ENCODE measurements at places on chromosomes 4 and X.

- no peak for DNase-seq
These were observed 547.4 kb downstream of the SPRY1 start for GRCh38 chr4:123943976-123944375.

DNA sequence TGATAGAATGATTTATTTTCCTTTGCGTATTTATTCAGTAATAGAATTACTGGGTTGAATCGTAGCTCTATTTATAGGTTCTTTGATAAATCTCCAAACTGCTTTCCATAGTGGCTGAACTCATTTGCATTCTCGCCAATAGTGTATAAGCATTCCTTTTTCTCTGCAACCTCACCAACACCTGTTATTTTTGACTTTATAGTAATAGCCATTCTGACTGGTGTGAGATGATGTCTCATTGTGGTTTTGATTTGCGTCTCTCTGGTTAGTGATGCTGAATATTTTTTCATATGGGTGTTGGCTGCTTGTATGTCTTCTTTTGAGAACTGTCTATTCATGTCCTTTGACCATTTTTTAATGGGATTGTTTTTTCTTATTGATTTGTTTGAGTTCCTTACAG is 160.7 kb downstream of the MID1IP1 start:
- DNase-seq = no peak

GRCh38 chr4:536351-536972 is 37.5 kb downstream of the PIGG start:
- no peak for DNase-seq

- DNase-seq = no peak
These were observed 35.2 kb downstream of the TLR10 start for GRCh38 chr4:38747629-38748028.

GRCh38 chrX:47146121-47146935 is 1.3 kb downstream of the RBM10 start:
- no peak for DNase-seq

DNA sequence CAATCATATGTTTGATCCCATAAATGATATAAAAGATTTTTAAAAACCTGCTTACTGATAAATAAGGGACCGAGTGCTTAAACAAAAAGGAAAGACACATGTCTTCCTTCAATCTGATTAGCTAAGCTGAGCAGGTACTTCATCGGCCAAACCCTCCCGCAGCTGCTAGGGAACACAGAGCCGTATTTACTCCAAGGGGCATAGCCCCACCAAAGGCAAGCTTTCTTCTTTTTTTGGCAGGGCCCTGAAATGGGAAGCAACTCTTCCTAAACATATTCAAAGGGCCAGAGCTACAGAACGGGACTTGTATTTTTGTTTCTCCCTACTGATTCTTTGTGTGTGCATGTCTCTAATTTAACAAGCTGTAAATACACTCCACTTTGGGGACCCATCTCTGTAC is 337.3 kb downstream of the NLGN4X start:
- DNase-seq = no peak

- no peak for DNase-seq
These were observed 42.1 kb downstream of the WDFY3 start for GRCh38 chr4:84924434-84924833.

DNA sequence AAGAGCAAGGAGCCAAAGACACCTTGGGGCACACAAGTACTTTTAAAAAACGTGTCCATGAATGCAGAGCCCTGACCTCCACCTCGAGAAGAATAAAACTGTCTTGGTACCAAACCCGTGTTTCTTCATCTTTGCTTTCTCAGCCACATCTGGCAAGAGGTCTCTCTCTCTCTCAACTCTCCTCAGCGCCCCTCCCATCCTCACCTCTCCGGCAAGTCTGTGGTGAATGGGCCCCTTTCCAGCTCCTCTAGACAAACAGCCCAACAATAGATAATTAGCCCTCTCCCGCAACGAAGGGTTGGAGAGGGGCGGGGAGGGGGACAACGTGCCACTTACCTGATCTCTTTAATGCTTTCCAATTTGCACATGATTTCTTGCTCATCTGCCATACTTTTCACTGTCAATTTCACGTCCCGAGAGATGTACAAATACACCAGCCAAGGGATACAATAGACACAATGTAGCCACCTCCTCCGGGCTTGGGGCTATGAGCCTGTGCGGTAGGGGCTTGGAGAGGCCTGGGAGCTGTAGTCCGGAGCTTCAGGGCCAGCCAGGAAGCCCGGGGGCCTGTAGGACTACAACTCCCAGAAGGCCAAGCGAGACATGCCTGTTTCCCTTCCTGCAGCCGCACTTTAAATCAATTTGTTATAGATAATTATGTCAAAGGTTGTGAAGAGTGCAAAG is at the start of gene ZC4H2:
ZC4H2 (minus strand) TSS at position 462 of the 684 bp plus-strand sequence; CDS start at position 389, 73 bp downstream.
- peak; percentile 89 for DNase-seq

DNA sequence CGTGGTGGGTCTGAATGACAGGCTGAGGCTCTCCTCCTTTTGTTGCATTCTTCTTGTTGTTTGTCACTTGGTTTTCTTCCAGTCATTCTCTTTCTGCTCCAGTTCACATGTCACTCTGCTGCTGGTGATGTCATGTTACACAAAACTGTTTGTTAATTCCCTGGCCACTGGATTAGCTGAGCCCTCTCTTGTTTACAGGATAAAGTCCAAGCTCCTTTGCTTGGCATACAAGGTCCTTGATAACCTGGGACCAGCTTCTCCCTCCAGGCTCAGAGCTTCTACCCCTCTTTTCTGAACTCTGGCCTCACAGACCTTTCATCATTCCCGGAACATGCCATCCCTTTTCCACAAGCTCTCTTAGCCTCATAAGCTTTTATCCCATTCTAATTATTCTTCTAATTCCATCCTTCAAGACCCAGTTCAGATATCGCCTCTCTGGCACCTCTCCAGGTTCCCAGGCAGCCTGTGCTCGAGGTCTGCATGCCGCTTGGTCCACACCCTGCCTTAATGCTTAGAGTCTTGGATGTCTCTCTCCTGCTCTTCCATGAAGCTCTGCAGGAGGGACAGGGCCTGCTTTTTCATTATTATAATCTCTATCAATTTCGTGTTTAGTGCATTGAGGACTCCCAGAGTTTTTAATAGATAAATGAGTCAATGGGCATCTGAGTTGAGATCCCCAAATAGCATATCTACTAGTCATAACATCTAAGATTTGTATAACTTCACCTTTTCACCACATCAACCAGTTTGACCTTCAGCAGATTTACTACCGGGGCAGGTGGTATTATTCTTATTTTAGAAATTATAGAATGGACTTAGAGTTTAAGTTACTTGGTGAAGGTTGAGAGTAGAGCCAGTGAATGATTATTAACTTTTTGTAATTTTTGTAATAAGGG is 98.7 kb downstream of the TMEM131L start:
- no peak for DNase-seq

- DNase-seq = no peak
These were observed 730 bp downstream of the MANBA start for GRCh38 chr4:102759831-102760644.

GRCh38 chrX:40100141-40100536 is 2.4 kb upstream of the BCOR start:
- no peak for DNase-seq

GRCh38 chrX:124820738-124821137 is 474.4 kb downstream of the SH2D1A start:
- no peak for DNase-seq

GRCh38 chr4:10107111-10108091 is 9.2 kb downstream of the WDR1 start:
- DNase-seq = no peak

DNA sequence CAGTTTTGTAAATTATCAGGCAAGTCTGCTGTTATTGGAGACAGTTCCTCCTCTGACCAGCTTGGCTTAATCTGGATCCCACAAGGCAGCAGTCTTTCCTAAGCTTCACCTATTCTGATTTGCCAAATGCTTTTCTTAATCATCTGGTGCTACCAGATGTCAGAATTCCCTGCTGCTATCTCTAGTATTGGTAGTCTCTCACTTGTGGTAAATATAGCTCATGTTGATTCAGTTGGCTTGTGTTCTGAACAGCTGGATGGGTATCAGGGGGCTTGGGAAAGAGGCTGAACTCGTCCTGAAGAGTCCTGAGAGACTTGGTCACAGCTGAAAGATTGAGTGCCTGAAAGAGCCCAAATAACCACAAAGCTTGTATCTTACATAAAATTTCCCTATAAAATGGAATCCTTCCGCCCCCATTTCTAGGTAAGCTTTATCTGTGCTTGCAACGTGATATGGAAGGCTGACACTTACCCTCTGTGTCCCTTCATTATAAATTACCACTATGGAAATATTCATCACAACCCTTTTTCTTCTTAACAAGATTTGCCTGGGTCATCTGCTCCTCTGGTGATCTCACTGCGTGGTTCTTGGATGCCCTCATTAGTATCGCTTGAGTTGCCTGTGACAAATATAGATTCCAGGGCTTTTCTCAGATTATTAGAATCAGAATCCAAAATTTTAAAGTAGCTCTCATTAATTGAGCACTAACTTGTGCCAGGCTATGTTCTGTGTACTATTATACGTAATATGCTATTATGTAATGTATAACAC is 104.1 kb upstream of the GPRIN3 start:
- no peak for DNase-seq

GRCh38 chr4:83751336-83751949 is 215.5 kb downstream of the GPAT3 start:
- no peak for DNase-seq

DNA sequence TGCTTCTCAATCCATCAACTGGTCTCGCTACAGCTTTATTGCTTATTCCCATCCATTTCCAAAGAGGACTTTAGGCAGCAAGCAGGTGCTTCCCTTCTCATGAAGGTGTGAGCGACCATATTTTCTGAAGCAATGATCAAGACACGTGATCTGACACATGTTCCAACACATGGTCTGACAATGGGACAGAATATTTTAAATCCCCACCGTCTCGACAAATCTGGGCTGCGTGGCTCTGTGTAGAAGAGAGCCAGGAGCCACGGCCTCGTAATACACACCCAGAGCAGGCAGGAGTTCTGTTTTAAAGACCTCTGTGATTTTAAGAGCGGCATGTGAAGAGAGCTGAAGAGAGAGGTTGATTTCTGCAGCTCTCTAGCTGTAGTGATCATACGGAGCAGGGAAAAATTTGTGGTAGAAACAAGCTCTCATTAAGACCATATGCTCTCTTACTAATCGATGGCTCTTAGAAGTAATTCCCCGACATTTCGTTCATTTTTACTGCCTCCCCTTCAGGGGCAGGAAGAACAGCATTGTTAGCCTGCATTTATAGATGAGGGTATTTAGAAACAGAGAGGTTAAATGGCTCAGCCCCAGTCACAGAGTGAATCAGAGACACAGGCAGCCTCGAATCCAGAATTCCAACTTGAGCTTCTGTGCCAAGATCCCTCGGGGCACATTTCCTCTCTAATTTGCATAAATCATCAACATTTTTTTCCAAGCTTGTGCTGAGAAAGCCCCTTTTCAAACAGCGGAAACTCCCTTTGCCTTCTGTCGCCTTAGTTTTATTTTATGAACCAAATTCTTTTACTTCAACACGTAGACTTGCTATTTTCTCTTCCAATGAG is 91.0 kb upstream of the BCOR start:
- no peak for DNase-seq

DNA sequence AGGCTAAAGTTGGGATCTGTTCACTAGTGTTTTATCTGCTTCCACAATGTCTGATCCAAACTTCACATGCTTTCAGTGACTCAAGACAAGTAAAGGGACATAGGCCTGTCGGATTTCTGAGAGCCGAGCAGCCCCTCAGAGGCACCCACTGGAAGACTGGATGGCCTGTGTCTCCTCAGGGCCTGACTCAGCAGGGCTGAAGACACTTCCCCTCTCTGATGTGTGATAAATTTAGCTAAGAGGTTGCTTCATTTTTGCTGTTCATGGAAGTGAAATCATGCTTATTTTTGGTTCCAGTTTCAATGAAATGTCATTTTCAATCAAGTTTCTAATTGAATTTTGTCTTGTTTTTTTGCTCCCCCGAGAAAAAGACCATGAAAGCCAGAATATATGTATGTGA is 93.7 kb downstream of the MXRA5 start:
- DNase-seq = no peak

DNA sequence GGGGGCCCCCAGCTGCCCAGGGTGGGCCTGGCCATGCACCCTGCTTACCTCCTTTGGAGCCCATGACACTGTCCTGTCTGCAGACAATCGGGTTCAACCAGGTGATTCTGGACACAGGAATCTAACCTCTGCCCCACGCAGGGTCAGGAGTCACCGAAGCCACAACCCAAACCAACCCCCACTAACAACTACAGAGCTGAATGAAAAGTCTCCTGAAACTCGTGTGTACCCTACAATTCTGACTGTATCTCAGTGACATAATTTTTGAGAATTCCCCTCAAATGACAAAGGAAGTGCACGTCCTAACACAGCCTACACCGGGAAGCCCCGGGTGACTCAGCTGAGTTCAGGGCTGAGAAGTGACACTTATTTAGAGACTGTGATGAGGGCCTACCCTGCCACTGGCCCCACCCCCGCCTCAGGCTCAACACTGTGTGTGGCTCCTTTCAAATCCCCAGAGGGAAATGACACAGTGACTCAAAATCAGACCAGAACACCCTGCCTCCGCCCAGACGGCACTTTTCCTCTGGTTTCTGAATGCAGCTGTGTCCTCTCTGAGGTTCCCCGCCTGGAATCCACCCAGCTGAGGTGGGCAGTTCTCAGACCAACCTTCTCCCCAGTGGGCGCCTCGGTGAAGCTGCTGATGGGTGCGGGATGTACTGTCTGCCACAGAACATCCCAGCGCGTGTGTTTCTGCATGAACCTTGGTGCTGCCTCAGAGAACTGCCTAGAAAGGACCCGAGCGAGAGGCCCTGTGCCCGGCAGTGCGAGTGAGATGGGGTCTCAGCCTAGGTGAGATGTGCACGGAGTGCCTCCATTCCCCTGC is 9.9 kb downstream of the TNIP2 start:
- peak; percentile 97 for DNase-seq

GRCh38 chr4:21882051-21882839 is 66.3 kb downstream of the KCNIP4 start:
- DNase-seq = no peak

GRCh38 chr4:145812919-145813318 is 125.7 kb downstream of the ZNF827 start:
- no peak for DNase-seq

DNA sequence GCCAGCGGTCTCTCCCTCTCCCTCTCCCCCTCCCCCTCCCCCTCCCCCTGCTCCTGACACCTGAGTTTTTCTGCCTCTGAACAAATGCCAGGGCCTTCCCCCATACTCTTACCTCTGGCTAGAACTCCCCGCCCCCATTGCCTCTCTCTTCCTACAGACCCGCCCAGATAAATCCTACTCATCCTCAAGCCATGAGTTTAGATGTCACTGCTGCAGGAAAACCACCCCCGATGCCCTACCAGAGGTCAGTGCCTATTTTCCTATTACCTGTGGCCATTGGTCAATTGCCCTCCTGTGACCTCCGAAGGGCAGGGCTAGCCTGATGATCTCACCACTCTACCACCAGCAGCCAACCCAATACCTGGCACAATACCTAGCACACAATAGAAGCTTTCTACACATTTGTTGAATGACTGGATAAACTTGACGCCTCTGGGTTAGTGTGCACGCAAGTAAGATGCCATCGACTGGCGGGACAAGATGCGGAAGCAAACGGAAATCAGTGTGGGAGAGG is 43.7 kb downstream of the SLC2A9 start:
- DNase-seq = no peak

- DNase-seq = no peak
These were observed 38.9 kb upstream of the MAMLD1 start for GRCh38 chrX:150324035-150324728.
